GM10248 (cell line): ENCODE measurements at places on chromosomes 13 and 19.

DNA sequence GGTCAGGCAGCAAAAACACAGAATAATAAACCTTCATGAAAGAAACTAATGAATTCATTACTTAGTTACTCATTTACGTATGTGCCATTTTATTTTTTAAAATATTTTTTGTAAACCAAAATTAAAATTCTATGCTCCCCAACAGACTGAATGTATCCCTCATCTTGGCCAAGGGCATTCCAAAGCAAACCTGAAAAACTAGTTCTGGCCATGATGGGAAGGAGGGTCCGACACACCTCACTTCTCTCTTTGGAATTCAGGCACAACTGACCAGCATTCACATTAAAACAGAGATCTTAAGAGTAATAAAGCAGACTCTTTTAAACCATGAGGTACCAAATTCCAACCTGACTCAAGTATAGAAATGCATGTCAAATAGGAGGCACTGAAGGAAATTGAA lies 1576.9 kb upstream of the SPRY2 start:
- DNase-seq: no peak

DNA sequence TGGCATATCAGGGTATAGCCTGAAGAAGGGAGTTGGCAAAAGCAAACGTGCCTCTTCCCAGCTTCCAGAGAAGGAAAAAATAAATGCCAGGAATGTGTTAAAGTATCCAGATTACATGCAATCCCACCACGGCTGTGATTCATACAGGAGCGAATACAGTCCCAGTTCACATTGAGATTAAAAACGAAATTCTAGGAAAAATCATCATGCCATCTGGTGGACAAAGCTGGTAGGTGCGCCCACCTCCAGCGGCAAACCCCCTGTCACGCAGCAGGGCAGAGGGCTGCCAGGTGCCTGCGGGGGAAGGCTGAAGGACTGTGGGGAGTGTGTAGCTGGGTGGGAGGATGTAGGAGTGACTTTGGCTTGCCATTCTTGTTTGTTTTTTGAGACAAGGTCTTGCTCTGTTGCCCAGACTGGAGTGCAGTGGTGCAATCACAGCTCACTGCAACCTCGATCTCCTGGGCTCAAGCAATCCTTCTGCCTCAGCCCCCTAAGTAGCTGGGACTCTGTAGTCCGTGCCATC lies 6.4 kb upstream of the DMWD start:
- peak; percentile 81 for DNase-seq

- no peak for DNase-seq
Measured at GRCh38 chr13:107901996-107902562, 313.3 kb downstream of the LIG4 start.

DNA sequence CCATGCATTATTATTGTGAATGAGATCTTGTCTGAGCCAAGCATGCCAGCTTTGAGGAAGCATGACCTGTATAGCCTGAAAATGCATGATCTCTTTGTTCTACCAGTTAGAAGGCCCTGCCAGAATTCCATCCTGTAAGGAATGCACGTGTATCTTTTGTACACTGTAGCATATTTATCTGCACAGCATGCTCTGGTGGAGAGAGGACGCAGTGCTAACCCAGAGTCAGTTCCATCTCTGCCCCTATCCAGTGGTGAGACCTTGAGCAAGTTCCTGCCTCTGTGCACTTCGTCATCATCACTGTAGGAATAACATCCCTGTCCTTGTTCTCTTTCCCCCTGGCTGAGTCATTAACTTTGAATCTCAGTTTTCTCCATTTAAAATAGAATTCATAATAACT lies 233.8 kb downstream of the SLC7A1 start:
- DNase-seq: no peak

- no peak for DNase-seq
Measured at GRCh38 chr19:14835011-14835410, at the start of the genes OR7A5 and OR7C1. TSS of gene OR7A5 (minus strand) at chr19:14835185. CDS start at chr19:14828241, 6,944 bp downstream. TSS of gene OR7C1 (minus strand) at chr19:14835185. CDS start at chr19:14800136, 35,049 bp downstream.

- DNase-seq: no peak
Measured at GRCh38 chr13:105602956-105603670, 932.3 kb downstream of the EFNB2 start.

GRCh38 chr19:12763100-12763499 lies 11.5 kb downstream of the BEST2 start:
- DNase-seq: no peak

DNA sequence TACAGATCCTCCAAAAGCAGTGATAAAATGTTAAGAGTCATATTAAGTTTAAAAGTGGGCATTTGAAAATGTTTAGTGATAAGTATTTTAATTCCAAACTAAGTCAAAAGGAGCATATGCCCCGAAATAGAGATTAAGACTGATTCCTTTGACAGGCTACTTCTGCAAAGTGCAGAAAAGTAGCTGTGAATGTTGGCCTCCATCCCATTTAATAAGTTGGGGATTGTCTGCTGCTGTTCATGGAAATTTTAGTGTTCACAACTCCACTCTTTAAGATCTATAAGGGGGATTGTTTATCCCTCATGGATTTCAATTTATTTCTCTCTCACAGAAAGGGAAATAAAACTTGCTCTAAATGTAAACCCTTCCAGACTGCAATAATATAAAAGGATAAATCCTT lies 278.3 kb downstream of the KCTD12 start:
- no peak for DNase-seq
